ENCODE measurements at places on chromosomes 5 and 9. TPM values are rescaled to one million over a fixed set of nuclear protein-coding genes. Genes with fewer than 3 reads are reported as not detected.

The OR1J2 gene
- not detected for total RNA-seq

The SPINK14 gene
- total RNA-seq, result not detected

DNA sequence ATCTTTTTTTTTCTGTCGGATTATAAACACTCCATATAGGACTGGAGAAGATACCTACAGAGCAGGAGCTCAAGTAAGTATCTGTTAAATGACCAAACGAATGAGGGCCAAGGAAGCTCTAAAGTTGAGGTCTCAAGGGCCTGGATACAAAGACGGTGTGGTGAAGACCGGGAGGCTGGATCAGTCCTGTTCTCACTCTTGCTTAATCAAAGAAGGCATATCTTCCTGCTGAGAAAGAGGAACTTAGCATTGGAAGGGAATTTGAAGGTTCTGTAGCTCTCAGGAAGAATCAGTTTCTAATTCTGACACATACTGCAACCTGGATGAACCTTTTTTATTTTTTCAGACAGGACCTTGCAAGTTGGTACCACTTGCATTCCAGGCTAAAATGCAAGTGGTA lies 28.3 kb upstream of the PAX5 start:
- no peaks in the 10 kb centered on the region for H3K4me1 ChIP-seq
- peaks cover 65% of the 10 kb centered on the region for H3K27me3 ChIP-seq
- no peak overlapping the region for H3K27ac ChIP-seq
- no peak for DNase-seq
- H3K4me3 ChIP-seq, result no peak overlapping the region
- no peaks in the 10 kb centered on the region for H3K36me3 ChIP-seq

- H3K4me3 ChIP-seq, result peak overlapping the region; percentile 89
- H3K27me3 ChIP-seq, result no peaks in the 10 kb centered on the region
- peaks cover 10% of the 10 kb centered on the region for H3K4me1 ChIP-seq
- H3K36me3 ChIP-seq, result peaks cover 14% of the 10 kb centered on the region
- no peak for DNase-seq
Observed at GRCh38 chr9:133354766-133355165, 1.5 kb downstream of the SURF1 start.

DNA sequence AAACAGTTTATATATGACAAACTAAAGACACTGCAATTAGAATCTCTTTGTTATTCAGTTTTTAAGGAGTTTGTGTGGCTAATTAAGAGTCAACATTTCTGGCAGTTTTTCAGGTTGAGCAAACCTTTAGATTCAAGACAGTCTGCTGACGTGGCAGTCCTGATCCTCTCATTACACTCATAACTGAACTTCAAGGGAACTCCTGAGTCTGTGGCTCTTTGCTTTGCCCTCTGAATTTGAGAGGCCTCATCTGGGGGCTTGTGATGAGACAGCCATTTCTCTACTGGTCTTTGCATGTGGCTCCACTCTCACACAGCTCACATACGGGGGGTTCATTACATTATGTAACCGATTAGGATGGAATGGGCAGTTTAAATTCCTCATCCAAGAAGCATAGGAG lies 182.9 kb upstream of the MEF2C start:
- DNase-seq, result no peak
- no peaks in the 10 kb centered on the region for H3K27me3 ChIP-seq
- no peaks in the 10 kb centered on the region for H3K36me3 ChIP-seq
- no peak overlapping the region for H3K4me3 ChIP-seq
- H3K4me1 ChIP-seq, result peaks cover 2% of the 10 kb centered on the region
- H3K27ac ChIP-seq, result no peak overlapping the region

DNA sequence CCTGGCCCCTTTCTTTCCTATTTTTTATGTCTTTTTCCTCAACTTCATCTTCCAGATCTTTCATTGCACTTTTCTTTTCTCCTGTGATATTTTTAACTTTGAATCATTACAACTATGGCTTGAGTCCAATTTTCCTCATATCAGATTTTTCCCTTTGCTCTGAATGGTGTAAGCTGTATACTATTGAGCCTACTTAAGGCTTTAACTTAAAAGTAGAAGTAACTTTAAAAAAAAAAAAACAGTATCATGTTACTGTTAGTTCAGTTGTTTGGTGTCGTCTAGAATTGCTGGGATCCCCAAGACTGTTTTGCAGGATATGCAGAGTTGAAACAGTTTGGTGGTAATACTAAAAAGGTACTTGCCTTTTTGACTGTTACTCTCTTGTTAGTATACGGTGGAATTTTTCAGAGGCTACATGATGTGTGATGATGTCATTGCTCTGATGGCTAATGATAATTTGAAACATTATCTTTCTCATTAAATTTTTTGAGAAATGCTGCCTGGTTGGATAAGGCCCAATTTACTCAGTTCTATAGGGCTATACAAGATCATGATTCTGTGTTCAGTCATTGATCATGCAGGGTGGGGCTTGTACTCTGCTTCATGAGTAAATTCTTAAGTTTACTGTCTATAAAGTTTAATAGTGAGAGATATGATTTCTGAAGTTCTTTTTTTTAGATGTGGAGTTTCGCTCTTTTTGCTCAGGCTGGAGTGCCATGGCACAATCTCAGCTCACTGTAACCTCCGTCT lies 8.8 kb downstream of the NAA35 start:
- H3K27ac ChIP-seq, result peak overlapping the region; percentile 5
- no peaks in the 10 kb centered on the region for H3K27me3 ChIP-seq
- no peak for DNase-seq

DNA sequence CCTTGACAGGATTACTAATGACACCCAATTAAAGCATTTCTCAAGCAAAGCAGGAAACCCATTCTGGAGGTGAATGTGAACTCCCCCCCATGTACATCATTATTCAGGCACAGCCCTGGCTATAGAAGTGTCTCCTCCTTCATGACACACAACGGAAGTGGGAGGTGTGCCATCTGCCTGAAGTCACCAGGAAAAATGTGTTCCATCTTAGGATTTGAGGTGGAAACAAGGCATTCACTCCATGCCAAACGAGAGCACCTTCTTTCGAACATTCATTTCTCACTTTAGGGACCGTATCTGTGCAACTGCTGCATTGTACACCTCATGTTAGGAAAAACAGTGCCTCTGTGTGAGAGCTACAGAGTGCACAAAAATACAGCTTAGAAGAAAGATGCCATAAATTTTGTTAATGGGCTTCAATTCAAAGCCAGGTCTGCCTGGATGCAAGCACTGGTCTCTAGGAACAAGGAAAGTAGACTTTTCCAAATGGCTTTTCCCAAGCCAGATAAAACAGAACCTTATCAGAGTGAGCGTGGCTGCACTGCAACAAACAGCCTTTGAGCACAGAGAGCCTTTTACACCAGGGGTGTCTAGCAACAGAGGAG lies 19.4 kb downstream of the GOLM1 start:
- peak overlapping the region; percentile 22 for H3K27ac ChIP-seq
- peaks cover 2% of the 10 kb centered on the region for H3K27me3 ChIP-seq
- no peak for DNase-seq
- H3K4me1 ChIP-seq, result peaks cover 31% of the 10 kb centered on the region

The TMEM252 gene
- total RNA-seq, result not detected

GRCh38 chr9:26650325-26650724 lies 242.3 kb downstream of the CAAP1 start:
- H3K4me1 ChIP-seq, result peaks cover 2% of the 10 kb centered on the region
- no peaks in the 10 kb centered on the region for H3K36me3 ChIP-seq
- H3K4me3 ChIP-seq, result no peak overlapping the region
- no peak for DNase-seq

DNA sequence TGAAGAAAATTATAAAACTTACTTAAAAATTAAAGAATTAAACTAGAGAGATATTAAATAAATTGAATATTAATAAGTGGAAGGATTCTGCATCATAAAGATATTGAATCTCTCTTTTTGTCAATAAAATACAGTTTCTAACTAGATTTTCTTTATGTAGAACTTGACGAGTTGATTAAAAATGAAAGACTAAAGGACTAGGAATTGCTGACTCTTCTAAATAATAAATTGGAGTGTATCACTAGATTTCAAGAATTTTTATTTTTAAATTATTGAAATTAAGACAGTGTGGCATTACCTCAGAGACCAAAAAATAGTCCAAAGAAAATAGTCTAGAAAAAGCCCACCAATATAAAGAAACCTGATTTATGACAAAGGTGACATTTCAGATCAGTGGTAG lies 492.4 kb downstream of the CETN3 start:
- H3K4me1 ChIP-seq, result no peaks in the 10 kb centered on the region
- no peaks in the 10 kb centered on the region for H3K36me3 ChIP-seq
- no peak overlapping the region for H3K4me3 ChIP-seq
- DNase-seq, result no peak

GRCh38 chr9:133226219-133227171 lies 17.4 kb upstream of the OBP2B start:
- no peaks in the 10 kb centered on the region for H3K36me3 ChIP-seq
- no peak for DNase-seq
- peaks cover 2% of the 10 kb centered on the region for H3K4me1 ChIP-seq
- no peak overlapping the region for H3K27ac ChIP-seq

- H3K27me3 ChIP-seq, result peaks cover 14% of the 10 kb centered on the region
- no peak for DNase-seq
- no peaks in the 10 kb centered on the region for H3K36me3 ChIP-seq
- no peak overlapping the region for H3K4me3 ChIP-seq
Observed at GRCh38 chr9:86410281-86410680, 56.1 kb upstream of the TUT7 start.

The SV2C gene
- total RNA-seq, result 0.27 TPM

The PLEKHG4B gene
- total RNA-seq, result 56.8 TPM

The SLC46A2 gene
- not detected for total RNA-seq

DNA sequence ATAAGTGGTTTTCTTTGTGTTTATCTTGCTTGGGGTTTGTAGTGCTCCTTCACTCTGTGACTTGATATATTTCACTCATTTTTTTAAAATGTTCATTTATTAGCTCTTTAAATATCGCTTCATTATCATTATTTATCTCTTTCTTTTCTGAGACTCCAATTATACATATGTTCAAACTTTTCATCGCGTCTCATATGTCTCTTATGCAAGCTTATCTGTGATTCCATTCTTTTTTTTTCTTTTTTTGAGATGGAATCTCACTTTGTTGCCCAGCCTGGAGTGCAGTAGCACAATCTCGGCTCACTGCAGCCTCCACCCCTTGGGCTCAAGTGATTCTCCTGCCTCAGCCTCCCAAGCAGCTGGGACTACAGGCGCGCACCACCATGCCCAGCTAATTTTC lies 73.9 kb upstream of the GABRP start:
- no peaks in the 10 kb centered on the region for H3K36me3 ChIP-seq
- H3K27me3 ChIP-seq, result peaks cover 4% of the 10 kb centered on the region
- no peak overlapping the region for H3K27ac ChIP-seq

GRCh38 chr5:94276751-94277150 lies 341.7 kb downstream of the KIAA0825 start:
- no peak for DNase-seq
- no peak overlapping the region for H3K4me3 ChIP-seq
- H3K4me1 ChIP-seq, result no peaks in the 10 kb centered on the region
- peaks cover 90% of the 10 kb centered on the region for H3K27me3 ChIP-seq
- H3K36me3 ChIP-seq, result no peaks in the 10 kb centered on the region
- H3K27ac ChIP-seq, result no peak overlapping the region

DNA sequence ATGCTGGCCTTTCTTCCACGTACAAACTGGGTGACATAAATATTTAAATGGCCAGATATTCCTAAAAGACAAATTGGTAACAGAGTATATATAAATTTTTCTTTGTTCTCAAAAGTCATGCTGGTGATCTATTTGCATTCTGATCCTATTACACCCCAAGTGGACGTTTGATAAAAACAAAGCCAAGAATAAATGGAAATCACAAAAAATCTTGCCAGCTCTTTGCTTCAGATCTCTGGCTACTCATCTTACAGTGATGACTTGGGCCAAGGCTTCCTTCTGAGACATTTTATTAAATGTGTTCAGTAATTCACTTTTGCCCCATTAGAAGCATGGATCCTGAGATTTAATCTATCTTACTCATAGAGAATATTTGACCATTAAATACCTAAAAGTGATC lies 444.3 kb upstream of the PIK3R1 start:
- peak overlapping the region; percentile 47 for H3K27ac ChIP-seq
- H3K27me3 ChIP-seq, result no peaks in the 10 kb centered on the region
- no peaks in the 10 kb centered on the region for H3K36me3 ChIP-seq
- no peak for DNase-seq
- no peak overlapping the region for H3K4me3 ChIP-seq

DNA sequence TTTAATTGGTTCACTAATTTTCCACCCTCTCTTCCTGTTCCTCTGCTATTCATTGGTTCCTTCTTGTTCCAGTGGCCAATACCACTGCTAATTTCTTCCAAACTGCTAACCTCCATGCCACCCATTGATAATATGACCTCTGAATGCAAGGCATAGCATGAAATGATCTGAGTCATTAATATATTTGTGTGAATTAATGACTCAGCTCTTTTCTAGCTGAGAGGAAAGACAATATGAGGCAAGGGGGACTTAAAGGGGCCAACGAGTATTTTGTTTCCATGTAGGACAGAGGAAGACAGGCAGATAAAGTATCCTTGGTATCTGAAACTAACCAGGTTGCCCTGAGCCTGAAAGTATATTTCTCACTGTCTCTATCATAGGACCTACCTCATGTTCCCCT lies 154.3 kb upstream of the BRINP1 start:
- H3K27ac ChIP-seq, result no peak overlapping the region
- peaks cover 2% of the 10 kb centered on the region for H3K27me3 ChIP-seq
- no peaks in the 10 kb centered on the region for H3K4me1 ChIP-seq

The MYMK gene
- total RNA-seq, result not detected

- H3K27ac ChIP-seq, result no peak overlapping the region
- no peaks in the 10 kb centered on the region for H3K27me3 ChIP-seq
- peak overlapping the region; percentile 64 for H3K4me3 ChIP-seq
- H3K4me1 ChIP-seq, result peaks cover 10% of the 10 kb centered on the region
Observed at GRCh38 chr9:137067860-137068538, 2.4 kb downstream of the SAPCD2 start.

DNA sequence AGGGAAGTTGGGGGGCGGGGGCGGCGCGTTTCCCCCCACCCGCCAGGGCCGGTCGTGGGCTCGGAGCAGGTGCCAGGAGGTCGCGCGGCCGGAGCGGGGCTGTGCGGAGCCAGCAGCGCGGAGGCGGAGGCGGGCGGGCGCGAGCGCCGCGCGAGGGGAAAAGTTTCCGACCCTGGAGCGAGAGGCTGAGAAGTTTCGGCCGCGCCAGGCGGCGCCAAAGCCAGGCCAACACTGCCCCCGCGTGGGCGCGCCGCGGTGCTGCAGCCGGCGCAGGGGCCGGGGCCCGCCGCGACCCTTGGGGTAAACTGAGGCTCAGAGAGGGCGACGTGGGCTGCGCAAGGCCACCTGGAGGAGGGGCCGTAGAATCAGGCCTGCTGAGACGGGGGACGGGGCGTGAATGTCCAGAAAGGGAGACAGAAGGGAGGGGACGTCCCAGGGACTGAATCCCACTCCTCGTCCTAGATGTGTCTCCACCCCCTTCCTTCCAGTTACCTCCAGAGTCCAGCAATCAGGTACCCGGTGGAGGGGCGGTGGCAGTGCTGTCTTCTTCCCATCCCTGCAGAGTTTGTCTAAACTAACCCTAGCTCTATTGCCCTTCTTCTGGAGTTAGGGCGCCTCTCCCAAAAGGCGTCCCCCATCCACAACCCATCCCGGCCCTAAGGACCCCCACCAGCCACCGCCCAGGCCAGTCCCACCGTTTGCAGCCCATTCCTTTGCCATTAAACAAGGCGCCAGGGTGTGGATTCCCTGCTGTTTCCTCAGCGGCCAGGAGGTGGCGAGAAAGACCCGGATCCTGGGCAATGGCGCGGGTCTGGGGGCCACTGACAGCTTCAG lies 10.2 kb downstream of the C9orf50 start:
- H3K4me3 ChIP-seq, result peak overlapping the region; percentile 67
- peak overlapping the region; percentile 91 for H3K27ac ChIP-seq
- no peaks in the 10 kb centered on the region for H3K27me3 ChIP-seq
- no peaks in the 10 kb centered on the region for H3K36me3 ChIP-seq
- peaks cover 10% of the 10 kb centered on the region for H3K4me1 ChIP-seq
